A172 (cell line): ENCODE measurements at places on chromosomes 2 and 18. TPM values are rescaled to one million over a fixed set of nuclear protein-coding genes. Genes with fewer than 3 reads are reported as not detected.

DNA sequence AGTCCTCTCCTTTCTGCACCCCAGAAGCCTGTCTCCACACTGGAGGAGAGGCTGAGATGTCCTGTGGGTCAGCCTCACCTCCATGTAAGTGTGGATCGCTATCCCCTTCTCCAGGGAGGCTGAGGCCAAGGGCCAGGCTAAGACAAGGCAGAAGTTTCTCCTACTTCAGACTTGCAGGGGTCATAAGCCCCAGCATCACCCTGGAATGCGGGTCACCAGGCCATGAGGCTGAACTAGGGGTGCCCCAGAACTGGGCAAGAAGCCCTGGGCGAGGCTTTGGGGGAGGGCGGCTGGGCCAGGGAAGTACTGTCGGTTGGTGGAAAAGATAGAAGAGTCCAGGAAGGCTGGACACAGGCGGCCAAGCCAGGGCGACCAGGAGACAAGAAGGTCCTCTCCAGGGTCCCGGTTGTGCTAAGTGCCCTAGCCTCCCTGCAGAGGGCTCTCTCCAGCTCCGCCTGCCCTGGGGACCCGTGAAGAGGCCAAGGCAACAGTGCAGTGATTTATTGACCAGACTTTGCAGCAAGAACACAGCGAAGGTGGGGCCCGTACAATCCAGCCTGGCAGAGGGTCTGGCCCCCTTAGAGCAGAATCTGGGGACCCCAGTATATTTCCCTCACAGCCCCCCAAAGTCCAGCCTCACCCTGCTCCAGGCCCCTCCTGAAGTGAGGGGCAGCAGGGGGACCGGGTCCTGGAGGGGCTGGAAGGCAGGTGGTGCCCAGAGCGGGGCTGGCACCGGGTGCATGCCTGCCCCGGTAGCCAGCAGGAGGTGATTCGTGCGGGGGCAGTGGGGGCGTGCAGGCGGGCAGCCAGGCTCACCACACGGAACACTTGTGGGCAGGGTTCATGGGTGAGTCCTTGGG lies 8.1 kb downstream of the ECEL1 start:
- DNase-seq = no peak

DNA sequence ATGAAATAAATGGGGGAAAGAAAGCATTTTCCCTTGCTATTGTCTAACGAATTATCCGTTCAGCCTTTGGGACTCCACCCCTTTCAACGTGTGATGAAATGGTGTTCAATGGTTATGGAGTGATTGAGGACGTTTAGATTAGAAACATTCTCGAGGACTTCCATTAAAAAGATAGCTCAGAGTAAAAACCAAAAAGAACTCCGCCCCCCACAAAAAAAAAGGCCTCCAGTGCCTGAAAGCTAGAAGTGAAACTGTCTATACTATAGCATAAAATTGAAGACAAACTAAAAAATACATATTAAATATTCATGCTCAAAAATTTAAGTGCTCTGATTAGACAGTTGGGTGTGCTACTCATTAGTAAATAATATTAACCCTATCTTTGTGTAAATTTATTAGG lies 3.0 kb upstream of the ZNF516 start:
- DNase-seq = no peak

GRCh38 chr2:236782938-236783337 lies 213.3 kb downstream of the ACKR3 start:
- no peak for DNase-seq

- no peak for DNase-seq
These were observed 2.4 kb downstream of the PRELID3A start for GRCh38 chr18:12410081-12410481.

DNA sequence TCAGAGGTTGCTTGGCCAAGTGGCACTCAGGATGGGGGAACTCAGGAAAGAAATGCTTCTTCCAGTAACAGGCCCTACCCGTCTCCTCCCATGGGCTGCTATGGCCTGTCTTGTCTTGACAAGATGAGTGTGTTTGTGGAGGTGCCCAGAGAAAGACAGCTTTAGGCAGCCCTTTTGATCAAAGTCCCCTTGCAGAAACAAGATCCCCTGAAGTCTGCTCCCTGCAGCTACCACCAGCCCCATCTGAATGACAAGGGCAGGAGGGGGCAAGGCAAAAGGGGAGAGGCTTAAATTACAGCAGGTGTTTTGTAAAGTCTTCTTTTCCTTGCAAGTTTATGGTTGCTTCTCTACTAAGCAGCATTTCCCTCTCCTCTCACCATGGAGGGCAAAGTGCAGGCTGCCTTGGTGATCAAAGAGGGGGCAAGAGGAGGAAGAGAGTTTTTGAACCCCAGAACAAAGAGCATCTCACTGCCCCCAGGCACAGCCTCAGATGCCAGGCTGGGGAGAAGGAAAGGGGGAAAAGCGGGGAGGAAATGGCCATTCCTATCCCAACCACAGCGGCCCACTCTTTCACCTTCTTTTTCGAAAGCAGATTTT lies 6.7 kb downstream of the EVA1A start:
- DNase-seq = no peak

DNA sequence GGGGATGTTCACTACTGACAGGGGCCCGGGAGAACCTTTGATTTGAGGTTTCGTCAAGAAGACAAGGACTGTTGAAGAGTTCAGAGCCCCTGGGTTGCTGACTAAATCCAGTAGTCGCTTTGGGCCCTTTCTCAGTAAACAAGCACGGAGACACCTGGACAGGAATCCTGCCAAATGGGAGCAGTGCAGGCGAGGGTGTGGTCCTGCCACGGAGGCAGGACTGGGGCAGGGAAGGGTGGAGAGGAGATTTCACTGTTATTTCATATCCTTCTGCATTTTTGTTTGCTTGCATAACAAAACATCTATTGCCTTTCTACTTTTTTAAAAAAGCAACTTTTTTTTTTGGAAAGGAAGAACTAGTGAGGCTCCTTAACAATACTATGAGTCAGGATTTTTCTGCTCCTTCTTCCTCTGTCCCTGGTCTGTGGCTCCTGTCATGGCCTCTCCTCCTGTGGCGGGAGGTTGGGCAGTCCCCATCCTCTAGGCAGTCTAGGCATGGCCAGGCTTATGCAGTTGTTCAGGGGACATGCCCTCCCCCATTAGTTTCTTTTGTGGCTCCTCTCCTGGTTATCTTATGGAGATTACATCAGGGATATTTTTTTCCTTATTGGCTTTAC lies 57.7 kb downstream of the ARHGEF4 start:
- DNase-seq = no peak

DNA sequence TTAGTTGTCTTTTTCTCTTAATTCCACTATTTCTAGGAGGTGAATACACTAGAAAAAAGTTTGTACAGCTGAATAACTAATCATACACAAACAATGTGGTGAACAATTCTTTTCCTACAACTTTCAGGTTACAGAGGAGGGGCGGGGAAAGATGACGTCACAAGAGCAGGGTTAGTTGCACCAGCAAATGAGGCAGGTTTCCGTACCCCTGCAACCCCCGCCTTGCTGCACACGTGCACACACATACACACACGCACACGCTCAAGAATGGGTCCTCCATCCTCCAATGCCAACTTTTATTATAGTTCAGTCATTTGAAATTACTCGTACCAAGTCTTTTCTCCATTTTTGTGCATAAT lies 122.8 kb downstream of the ARL4C start:
- no peak for DNase-seq

DNA sequence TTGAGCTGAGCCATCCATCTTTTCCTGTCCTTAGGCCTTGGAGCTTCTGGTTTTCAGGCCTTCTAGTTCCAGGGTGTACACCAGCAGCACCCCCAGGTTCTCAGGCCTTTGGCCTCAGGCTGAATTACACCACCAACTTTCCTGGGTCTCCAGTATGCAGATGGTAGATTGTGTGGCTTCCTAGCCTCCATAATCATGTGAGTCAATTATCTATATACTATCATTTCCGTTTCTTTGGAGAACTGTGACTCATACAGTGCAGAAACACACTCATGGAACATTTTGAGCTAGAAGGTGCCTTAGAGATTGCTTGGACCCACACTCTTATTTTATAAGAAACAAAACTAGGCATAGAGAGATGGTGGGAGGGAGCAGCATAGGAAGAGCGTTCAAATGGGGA lies 167.4 kb downstream of the NCK2 start:
- DNase-seq = peak; percentile 16

- peak; percentile 28 for DNase-seq
These were observed 119.2 kb upstream of the FHL2 start for GRCh38 chr2:105517814-105518705.

The SLC11A1 gene
- total RNA-seq = 0.19 TPM in 1 of 2 replicates, not detected in the other

The DCDC2C gene
- total RNA-seq = not detected in 2 replicates

The DHX57 gene
- total RNA-seq = 19.7 and 25.5 TPM in 2 replicates

GRCh38 chr2:86213699-86214502 lies 14.6 kb downstream of the MRPL35 start:
- DNase-seq = no peak

The PSMA8 gene
- total RNA-seq = not detected in 2 replicates
